ENCODE measurements at places on chromosomes 2 and 18.

GRCh38 chr2:171522052-171522787 is at the start of gene CYBRD1:
Gene CYBRD1, plus strand, starts transcription at chr2:171522474. Its CDS starts 72 bp downstream, at chr2:171522546.
- no peak for DNase-seq

DNA sequence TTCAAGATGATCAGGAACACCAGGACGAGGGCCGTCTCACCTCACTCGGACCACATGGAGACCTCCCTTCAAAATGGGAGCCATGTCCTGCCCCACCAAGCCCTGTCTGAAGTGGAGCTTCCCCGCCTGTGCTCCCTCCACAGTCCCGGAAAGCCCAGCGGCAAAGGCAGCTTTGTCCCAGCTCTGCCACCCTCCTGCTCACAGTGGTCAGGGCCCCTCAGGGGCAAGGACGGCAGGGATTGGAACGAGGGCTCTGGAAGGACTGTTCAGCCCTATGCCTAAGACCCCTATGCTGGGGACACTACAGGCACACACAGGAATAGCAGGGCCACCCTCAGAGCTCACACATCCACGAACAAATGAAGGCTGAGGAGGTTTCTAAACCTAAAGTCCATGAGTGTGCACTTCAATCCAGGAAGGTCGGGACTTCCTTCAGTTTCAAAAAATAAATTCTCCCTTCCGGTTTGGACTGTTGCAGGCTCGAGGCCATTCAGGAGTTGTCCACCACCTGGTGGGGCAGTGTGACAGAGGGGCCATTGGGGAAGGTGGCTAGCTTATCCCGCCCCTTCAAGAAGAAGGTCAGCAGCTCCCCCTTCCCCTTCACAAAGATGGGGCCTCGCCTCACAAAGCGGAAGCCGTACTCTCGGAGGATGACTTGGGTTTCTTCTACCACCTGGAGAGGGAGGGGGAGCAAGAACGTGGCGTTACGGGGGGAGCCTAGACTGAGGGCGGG is 26.4 kb downstream of the CENPO start:
- no peak for DNase-seq

- no peak for DNase-seq
Observed at GRCh38 chr2:234826681-234827080, 125.1 kb upstream of the SH3BP4 start.

DNA sequence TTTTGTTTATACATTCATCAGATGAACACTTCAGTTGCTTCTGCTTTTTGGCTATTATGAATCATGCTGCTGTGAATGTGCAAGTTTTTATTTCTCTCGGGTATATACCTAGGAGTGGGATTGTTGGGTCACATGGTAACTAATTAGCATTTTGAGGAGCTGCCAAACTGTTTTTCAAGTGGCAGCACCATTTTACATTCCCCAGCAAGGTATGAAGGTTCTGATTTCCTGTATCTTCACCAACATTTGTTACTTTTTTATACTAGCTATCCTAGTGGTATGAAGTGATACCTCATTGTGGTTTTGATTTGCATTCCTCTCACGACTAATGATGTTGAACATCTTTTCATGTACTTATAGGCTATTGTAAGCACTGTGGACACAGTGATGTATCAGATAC is 53.9 kb downstream of the DYNC1I2 start:
- DNase-seq, result no peak

GRCh38 chr2:99417396-99417795 is 72.4 kb downstream of the REV1 start:
- DNase-seq, result no peak

- no peak for DNase-seq
Observed at GRCh38 chr2:203690117-203690431, 16.4 kb upstream of the CD28 start.

DNA sequence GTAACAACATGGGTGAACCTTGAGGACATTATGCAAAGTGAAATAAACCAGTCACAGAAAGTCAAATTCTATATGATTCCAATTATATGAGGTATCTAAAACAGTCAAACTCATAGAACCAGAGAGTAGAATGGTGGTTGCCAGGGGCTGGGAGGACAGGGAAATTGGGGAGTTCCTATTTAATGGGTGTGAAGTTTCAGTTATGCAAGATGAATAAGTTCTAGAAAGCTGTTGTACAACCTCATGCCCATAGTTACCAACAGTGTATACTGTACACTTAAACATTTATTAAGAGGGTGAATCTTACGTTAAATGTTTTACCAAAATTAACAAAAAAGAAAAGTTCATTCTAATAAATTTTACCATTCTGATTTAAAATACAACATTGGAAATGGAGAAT is 92.7 kb upstream of the WDSUB1 start:
- no peak for DNase-seq

- DNase-seq, result no peak
Observed at GRCh38 chr2:205166745-205167144, 515.6 kb upstream of the NRP2 start.

DNA sequence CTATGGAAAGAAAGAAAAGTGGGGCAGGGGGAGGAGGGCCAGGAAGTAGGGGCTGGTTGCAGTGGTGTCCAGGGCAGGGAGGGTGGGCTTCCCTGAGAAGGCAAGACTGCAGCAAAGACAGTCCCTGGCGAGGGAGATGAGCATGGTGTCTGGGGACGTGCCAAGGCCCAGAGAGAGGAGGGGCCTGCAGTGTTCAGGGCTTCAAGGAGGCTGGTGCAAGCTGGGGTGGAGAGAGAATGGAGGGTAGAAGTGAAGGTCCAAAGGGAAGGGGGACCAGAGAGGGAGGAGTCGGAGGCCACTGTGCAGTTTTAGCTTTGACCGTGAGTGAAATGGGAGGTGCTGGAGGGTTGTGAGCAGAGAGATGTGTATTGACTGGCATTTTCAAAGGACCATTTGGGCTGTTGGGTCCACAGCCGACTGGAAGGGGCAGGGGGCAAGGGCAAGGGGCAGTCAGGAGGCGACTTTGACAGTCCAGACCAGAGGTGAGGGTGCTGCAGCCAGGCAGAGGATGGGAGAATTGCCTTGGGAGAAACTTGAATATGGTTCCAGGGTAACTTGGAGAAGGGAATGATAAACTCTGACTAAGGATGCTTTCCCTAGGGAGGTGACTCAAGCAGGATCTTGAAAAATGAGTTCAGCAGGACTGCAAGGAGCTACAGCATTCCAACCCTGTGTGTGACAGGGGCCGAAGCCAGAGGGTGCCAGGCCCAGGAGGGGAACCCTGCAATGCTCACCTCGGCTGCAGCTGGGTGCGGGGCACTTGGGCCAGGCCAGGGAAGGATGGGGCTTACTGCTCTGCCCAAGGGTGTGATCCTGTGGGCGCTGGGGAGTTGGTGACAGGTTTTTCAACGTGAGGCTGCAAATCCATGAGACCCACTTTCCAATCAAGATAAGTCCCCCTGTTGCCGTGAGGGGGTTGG is 177.1 kb upstream of the HAAO start:
- DNase-seq, result no peak

DNA sequence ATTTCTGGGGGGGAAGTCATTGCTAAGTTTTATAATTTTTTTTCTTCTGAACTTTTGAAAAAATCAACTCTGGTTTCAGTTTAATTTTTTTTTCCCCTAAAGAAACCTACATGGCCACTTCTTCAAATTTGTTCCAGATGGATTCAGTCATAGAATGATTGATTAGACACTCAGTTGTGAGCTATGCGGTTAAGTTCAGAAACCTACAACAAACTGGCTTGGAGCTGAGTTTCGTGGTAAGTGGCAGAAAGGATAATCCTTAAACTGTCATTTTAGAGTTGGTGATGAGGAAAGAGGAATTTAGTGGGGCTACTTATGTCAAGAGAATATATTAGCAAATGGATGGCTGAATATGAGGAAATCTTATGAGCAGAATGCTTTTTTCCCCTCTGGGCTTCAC is 23.7 kb downstream of the EFEMP1 start:
- no peak for DNase-seq

DNA sequence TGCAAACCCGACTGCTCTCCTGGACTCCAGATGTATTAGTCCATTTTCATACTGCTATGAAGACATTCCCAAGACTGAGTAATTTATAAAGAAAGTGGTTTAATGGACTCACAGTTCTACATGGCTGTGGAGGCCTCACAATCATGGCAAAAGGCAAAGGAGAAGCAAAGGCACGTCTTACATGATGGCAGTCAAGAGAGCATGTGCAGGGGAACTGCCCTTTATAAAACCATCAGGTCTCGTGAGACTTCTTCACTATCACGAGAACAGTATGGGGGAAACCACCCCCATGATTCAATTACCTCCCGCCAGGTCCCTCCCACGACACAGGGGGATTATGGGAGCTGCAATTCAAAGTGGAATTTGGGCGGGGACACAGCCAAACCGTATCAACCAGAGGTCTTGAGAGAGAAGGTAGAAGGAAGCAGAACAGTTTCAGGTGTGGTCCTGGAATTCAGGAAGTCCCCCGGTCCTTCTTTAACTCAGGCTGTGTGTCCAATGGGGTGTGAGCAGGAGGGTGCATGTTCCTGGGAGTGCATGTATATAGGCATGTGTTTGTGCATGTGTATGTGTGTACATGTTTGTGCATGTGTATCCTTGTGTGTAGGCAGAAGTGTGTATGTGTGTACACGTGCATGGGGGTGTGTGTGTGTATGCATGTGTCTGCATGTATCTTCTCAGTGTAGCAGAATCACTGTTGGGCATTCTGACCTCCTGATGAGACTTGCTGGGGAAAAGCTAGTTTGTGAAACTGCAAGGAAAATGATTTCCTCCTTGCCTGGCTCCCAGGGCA is 46.2 kb downstream of the GREB1 start:
- no peak for DNase-seq

DNA sequence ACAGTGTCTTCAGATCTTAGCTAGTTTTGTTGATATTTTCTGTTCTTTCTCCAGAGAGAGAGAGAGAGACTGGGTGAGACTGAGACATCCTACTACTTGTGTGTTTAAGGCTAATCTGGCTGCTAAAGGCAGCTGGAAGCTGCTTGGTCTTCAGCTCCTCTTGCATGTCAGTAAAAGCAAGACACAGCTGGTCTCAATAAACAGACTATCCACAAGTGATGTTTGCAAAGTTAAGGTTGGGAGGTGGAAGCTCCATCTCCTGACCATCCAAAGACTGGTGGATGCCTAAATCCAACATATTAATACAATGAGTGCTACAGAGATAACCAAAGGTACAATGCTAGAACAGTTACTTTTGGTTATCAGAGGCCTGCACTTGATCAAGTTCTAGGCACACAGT is 17.8 kb downstream of the ERFE start:
- no peak for DNase-seq

DNA sequence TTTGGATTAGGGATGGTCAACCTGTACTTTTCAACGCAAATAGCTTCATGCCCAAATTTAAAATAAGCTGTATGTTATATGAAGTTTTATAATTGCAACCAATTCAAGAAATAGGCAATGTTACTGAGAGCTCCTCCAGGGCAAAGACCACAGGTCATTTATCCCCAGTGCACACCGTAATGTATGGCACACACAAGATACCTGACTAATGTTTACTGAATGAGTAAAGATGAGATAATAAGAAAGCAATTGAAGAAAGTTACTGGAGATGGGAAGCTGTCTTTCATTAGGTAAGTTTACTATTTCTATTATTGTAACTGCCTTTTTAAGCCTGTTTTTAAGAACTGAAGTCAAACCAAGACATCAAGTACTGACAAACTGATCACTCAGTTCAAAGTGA is 184.5 kb upstream of the VRK2 start:
- DNase-seq, result no peak

DNA sequence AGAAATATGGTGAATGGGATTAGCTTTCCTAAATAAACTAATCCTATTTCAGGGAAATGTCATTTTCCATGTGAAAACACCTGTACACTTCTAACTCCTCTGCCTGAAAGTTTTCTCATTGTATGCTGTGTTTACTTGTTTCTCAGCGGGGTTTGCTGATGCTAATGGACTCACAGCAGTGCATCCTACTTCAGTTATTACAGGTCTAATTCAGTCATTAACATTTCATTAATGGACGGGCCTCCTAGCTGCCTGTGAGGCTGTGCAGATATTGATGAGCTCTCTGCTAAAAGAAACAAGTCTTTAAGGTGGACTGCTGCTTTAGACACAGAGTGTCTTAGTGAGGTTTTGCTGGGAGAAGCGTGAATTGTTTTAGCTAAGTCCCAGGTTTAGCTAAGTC is 1342.0 kb upstream of the ZEB2 start:
- DNase-seq, result no peak

- DNase-seq, result no peak
Observed at GRCh38 chr2:74461187-74462053, 3.2 kb downstream of the WBP1 start.

GRCh38 chr2:100238471-100238870 is 83.8 kb downstream of the LONRF2 start:
- DNase-seq, result no peak

DNA sequence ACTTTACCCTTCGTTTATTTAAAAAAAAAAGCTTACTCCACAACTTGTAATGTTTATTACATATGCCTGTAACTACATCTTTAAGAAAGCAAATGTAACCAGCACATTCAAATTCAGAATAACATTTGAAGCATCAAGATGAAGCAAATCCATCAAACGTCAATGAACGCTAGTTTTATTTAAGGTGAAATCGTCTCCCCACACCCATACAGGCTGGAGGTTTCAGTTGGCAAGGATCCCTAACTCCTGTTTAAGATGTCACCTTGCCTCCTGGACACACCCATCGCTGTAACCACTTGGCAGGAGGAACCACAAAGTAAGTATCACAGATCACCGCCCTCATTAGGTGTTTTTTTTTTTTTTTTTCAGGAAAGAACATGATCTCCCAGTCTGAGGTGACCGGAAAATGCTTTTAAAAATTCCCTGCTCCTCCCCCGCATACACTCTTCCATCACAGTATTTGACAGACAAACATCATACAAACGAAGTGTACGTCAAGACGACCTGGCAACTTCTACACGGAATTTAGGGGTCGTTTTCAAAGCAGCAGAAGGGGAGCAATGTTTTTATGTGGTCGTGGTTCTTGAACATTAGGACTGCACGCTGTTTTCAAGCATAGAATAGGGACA is 19.7 kb upstream of the STPG4 start:
- DNase-seq, result no peak

DNA sequence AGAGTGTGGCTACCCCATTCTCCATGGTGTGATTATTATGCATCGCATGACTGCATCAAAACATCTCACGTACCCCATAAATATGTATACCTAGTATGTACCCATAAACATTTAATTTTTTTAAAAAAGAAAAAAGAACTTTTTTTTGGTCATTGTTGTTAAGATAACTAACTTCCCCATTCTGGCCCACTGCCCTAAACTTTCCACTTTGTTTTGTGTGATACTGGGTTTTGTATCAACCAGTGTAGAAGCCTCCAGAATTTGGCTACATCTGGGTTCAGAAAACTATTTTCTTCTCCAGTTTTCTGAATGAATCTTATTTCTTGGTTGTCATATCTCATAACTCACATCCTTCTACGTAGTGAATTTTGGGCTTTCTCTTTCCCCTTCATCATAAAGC is 62.3 kb upstream of the NABP1 start:
- DNase-seq, result no peak

DNA sequence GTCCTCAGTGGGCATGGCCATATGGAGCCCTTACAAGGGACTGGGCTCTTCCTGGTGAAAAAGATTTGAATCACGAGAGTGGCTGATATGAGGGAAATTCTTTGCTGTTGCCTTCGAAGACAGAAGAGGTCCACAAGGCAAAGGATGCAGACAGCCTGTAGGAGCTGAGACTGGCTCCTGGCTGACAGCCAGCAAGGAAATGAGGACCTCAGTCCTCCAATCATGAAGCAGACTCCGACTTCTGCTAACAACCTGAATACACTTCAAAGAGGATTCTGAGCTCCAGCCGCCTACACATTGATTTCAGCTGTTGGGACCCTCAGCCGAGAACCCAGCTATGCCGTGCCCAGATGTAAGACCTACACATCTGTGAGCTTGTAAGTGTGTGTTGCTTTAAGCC is 3.0 kb upstream of the ST8SIA5 start:
- peak; percentile 36 for DNase-seq

GRCh38 chr2:74440378-74441169 is 1.2 kb downstream of the RTKN start:
- peak; percentile 55 for DNase-seq

Data from NCI-H774 (cell line).